NCI-H524 (cell line): ENCODE measurements at places on chromosomes 12 and 14.

GRCh38 chr12:31897781-31898503, 61.3 kb upstream of the RESF1 start:
- DNase-seq = no peak

DNA sequence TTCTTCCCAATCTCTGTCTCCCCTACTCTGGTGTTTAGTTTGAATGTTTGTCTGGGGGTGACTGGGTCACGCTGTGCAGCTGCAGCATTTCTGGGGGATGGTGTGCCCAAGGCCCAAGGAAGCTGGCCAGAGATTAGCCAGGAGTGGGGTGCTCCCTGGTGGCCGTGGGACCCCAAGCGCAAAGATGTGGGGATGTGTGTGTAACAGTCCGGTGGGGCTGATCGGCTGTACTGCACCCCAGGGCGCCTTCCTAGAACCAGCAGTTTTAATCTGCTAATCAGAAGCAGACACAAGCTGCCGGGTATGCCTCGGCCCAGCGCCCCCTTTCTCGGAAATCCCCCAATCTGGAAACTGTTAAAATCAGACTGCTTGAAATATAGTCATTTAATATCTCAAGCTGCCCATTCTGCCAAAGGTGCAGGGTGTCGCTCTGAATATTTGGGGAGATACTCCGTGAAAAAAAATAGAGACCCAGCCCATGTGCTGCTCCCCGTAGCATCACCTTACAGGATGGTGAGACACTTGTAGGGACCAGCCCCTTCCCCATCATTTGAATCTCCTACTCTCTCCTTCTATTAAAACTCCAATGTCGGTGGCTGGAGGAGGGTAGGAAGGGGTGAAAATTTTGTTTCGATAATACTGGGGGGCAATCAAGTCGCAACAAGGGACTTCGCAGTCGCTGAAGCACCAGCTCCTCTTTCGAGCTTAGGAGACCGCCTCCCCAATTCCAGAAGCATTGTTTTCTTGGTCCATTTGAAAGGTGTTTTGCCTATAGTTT, 4.3 kb downstream of the HOXC9 start:
- DNase-seq = no peak

DNA sequence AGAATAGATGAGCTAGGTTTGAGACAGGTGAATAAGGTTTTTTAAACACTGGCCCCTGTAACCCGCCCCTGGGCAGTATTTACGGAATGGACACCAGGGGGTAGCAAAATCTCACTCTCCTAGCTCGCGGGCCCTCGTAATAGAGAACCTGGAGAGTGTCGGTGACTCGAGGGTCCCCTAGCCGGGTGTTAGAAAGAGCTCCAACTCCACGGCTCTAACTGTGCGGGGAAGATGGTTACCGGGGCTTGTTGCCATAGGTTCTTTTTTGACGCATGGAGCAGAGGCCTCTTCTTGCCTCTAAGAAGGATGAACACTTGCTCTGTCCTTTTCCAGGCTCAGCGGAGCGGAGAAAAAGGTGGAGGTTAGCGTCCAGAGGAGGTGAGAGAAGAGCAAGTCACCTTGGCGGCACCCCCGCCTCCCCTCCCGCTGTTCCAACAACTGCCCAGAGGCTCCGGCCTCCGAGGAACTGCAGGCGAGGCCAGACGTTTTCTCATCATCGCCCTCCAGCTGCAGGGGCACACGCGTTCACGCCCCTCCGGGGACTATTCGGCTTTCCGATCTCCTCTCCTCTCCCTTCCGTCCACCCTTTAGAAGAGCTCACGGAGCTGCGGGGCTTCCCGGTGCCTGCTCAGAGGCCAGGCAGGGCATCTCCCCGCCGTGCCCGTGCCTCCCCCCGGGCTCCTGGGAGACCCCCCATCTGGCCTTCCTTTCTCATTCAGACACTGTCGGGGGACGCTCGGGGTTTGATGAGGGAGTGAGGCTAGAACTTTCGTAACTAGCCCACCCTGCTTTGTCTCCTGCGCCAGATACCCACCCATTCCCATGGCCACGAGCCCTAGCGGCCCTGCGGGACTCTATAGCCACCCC, 1.4 kb upstream of the ARHGEF40 start:
- DNase-seq = peak; percentile 82

GRCh38 chr14:92785667-92786426, 8.3 kb upstream of the GOLGA5 start:
- no peak for DNase-seq

- peak; percentile 14 for DNase-seq
Observed at GRCh38 chr12:75041472-75041871, 168.2 kb downstream of the KCNC2 start.

GRCh38 chr14:61768240-61768639, 6.0 kb downstream of the SNAPC1 start:
- no peak for DNase-seq

DNA sequence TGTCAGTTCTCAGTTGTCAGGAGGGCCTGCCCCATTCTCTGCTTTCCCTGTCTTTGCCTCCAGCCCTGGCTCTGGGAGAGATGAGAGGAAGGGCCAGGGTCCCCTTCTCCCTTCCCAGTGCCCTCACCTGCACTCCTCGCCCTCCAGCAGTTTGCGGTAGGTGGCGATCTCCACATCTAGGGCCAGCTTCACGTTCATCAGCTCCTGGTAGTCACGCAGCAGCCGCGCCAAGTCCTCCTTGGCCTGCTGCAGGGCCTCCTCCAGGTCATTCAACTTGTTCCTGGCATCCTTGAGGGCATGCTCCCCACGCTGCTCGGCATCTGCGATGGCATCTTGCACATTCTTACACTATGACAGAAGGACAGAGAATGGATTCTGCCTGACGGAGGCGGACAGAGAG, 5.4 kb downstream of the KRT2 start:
- DNase-seq = no peak

DNA sequence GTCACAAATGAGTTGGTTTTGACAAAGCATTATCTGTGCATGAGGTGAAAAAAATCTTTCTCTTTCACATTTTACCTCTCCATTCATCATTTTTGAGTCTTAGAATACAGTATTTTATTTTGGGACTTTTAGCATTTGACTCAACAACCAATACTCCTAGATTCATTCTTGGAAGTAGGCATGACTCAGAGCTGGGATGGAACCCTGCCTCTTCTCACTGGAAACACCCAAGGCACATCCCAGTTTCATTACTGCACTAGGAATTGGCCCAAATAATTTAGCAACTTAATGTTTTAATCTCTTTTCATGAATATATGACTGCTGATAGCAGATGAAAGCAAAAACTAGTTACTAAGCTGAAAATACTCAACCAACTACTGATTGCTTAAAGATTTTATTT, 3.3 kb upstream of the PDZRN4 start:
- no peak for DNase-seq

DNA sequence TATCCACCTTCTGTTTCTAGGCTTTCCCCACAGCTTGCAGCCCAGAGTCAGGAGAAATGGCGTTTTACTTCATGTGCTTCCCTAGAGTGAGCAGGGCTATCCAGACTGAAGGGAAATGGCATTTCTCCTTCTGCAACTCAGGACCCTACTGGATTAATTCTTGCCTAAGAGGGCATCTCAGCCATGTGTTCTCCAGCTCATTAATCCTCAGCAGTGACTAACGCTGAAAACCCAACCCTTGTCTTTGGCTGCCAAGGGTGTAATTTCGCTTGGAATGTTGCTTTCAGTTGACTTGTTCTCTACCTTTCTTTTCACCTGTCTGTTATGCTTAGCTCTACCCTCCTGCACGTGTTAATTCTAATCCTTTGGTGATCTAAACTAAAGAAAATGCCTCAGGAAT, 21.0 kb upstream of the EMP1 start:
- peak; percentile 45 for DNase-seq

GRCh38 chr12:91406920-91407341, 224.3 kb upstream of the DCN start:
- no peak for DNase-seq

GRCh38 chr12:26465419-26466097, 270.2 kb downstream of the SSPN start:
- no peak for DNase-seq

- no peak for DNase-seq
Observed at GRCh38 chr14:77224212-77224611, 42.6 kb downstream of the TMEM63C start.

- no peak for DNase-seq
Observed at GRCh38 chr14:97058074-97058467, 260.9 kb downstream of the VRK1 start.

- DNase-seq = no peak
Observed at GRCh38 chr12:26373606-26374495, 178.5 kb downstream of the SSPN start.

GRCh38 chr12:94730847-94731246, 80.5 kb upstream of the TMCC3 start:
- peak; percentile 31 for DNase-seq

DNA sequence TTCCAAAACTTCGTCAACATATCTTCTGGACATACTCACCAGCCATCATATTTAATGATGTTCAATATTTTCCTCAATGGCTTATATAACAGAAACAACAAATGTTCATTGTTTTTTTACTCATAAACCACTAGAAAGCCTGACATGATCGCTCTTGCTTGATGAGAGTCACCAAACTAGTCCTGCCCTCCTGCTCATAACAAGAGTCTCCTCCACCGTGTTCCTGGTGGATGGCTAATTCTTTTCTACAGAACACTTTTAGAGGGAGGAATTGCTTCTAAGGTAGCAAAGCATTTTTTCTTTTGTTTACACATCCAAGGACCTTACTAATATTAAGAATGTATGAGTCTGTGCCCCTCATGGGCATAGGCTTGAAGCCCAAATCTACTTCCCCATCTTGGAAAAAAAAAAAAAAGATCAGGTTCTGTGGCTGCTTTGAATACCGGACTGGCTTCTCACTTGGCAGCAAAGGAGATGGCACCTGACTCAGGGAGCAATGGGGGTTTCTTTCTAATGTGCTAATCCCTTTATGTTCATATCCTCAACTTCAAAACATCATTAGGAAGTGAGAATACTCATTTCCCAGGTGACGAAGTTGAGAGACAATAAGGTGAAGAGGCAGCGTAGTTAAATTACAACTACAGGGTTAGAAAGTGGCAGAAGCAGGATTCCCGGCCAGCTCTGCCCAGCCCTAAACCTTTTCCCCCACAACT, 188.8 kb downstream of the EPS8 start:
- no peak for DNase-seq

- DNase-seq = no peak
Observed at GRCh38 chr12:114678028-114678427, 5.9 kb downstream of the TBX3 start.

- DNase-seq = no peak
Observed at GRCh38 chr12:27176765-27177164, 67.3 kb upstream of the STK38L start.

GRCh38 chr12:51320311-51320694, 3.7 kb downstream of the BIN2 start:
- no peak for DNase-seq

- DNase-seq = no peak
Observed at GRCh38 chr12:18861287-18861858, 123.5 kb downstream of the CAPZA3 start.

DNA sequence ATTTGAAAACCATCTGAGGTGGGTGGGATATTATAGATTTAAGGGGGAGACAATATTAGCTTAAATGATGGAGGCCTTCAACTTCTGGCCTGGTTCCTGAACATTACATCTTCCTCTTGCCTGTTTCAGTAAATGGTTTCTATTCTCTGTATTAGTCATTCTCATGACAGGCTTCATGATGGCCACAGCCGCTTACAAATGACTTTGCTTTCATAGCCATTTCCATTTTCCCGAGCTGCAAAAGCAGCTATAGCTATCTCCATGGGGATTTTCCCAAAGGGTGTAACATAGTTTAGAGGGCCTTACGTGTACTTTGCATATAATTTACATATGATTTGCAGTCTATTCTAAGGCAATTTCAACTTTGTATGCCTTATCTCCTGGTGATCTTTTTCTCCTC, 121.8 kb downstream of the NRXN3 start:
- no peak for DNase-seq

GRCh38 chr14:71235875-71236274, 328.6 kb downstream of the PCNX1 start:
- DNase-seq = peak; percentile 19

GRCh38 chr12:117045160-117046010, 53.8 kb downstream of the TESC start:
- peak; percentile 63 for DNase-seq

GRCh38 chr12:122407208-122407607, 15.3 kb downstream of the CLIP1 start:
- DNase-seq = no peak

- peak; percentile 35 for DNase-seq
Observed at GRCh38 chr14:89721956-89722355, 232.6 kb downstream of the EFCAB11 start.

DNA sequence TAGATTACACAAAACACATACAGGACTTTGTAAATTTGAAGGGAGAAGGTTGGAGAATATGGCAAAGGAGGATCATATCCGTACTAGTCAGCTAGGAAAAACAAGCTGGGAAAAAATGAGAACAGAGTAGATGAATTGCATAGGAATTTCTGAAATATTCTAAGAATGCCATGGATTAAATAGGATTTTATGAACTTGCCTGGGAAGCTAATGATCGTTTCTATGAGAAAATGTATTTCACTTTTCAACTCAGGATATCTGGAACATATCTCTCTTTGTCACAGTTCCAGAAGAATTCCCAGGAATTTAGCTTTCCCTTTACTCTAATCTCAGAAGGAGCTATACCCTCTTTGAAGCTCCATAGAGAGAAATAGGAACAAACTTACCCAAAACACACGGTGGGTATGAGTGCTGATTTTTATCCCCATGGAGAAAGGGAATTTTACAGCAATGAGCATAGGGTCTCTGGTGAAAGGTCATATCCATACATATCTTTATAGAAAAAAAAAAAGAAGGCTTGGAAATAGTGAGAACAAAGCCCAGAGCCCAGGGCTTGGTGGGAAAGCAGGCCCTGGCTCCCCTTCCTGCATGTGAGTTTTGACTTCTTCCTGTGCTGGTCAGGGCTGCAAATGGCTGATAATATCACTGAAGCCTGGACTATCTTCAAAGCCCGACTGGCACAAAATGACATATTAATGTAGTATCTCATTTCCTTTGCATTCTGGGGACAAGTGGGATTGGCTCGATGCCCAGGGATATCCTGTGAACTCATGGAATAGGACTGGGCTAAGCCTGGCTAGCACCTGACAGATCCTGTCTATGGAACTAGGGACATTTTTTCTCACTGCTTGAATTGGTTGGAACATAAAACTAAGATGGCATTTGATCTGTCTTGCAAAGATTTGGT, 136.3 kb downstream of the AEBP2 start:
- peak; percentile 91 for DNase-seq

DNA sequence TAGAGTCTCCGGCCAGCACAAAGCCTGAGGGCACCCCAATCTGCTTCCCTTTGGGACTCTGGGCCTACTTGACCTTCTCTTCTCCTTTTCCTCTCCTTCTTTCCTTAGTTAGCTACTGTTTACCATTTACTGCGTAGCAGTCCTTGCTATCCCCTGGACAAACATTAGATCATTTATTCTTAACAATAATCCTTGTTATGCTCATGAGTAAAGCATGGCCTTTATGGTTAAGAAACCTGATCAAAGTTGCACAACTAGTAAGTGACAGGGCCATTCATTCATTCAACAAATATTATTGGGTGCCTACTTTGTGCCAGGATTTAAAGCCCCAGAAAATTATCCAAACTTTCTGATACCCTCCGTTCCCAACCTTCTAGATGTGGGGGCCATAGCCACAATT, 3.2 kb upstream of the HDAC7 start:
- DNase-seq = no peak
